ENCODE measurements at places on chromosomes 4 and X.

- DNase-seq, result no peak
Observed at GRCh38 chr4:139802488-139802887, 136.9 kb downstream of the MGST2 start.

- DNase-seq, result no peak
Observed at GRCh38 chr4:28479666-28480065, 1619.0 kb downstream of the STIM2 start.

GRCh38 chr4:101174679-101175345, 172.5 kb downstream of the PPP3CA start:
- DNase-seq, result no peak

- no peak for DNase-seq
Observed at GRCh38 chrX:91435395-91435794, 756 bp downstream of the PABPC5 start.

GRCh38 chr4:54056360-54056759, 8.0 kb downstream of the CHIC2 start:
- DNase-seq, result no peak

DNA sequence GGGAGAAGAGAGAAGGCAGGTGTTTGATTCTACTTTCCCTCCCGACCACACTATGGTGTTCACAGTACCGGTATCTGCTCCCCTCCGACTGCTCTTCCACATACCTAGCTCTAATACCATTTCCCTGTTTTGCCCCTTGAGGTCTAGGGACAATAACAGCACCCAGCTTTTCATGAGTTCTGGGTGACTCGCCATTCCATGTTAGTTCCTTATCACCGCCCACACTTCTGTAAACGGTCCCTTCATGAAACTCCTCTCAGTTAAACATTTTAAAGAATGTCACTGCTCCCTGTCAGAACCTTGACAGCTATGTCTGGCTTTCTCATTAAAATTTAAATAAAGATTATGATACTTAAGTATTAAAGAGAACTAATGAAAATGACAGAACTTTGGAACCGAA, 136.7 kb downstream of the ADAMTS3 start:
- no peak for DNase-seq

- DNase-seq, result no peak
Observed at GRCh38 chr4:38514465-38515146, 149.4 kb upstream of the KLF3 start.

- DNase-seq, result no peak
Observed at GRCh38 chrX:134019567-134020206, 34.3 kb upstream of the GPC3 start.

- DNase-seq, result no peak
Observed at GRCh38 chr4:75686346-75686745, 13.1 kb upstream of the G3BP2 start.
